ENCODE measurements at places on chromosomes 7 and 10.

- DNase-seq = no peak
Measured at GRCh38 chr10:97371696-97372095, 29.4 kb downstream of the RRP12 start.

GRCh38 chr7:151843181-151843580 is 33.7 kb downstream of the PRKAG2 start:
- peak; percentile 15 for DNase-seq

DNA sequence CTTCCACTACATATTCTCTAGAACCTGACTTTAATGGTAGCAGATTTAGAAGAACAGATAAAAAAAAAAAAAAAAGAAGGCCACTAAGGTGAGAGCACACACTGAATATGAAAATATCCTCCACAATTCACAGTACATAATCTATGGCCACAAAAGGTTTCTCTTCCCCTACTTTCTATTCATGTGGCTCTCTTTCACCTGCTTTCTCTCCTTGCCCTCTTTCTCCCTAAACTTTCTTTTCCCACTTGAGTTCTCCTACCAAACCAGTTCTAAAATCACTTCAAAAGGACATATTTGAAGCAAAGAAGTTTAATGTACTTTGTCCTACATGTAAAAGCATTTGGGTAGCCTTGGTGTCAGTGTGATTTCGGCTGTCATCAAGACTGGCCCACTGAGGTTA is 18.5 kb upstream of the DLX6 start:
- no peak for DNase-seq

- no peak for DNase-seq
Measured at GRCh38 chr10:7634142-7634894, 32.4 kb downstream of the ITIH5 start.

DNA sequence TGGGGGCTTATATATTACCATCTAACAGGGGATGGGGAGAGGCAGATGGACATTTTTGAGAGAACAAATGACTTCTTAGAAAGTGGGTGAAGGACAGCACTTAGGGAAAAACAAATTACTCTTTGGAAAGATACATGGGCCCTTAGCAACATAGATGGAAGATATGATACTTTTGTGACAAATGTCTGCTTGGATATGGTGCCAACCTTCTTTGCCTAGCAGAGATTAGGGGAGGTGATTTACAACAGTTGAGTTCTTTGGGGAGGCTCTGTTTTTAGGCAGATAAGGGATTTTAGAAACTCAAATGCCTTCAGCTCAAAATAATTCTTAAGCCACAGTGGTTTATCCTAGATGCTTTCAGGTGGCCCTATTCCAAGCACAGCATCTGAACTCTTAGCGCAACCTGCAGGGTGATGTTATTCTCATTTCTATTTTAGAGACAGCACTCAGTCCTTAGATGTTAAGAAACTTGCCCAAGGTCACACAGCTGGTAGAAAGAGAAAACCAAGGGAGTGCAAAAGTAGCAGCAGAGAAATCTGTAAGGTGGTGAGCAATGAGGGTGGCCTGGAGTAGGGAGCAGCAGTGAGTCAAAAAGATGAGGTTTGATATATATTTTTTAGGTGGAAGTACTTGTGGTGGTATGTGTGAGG is 75.1 kb upstream of the KMT2E start:
- DNase-seq = no peak

DNA sequence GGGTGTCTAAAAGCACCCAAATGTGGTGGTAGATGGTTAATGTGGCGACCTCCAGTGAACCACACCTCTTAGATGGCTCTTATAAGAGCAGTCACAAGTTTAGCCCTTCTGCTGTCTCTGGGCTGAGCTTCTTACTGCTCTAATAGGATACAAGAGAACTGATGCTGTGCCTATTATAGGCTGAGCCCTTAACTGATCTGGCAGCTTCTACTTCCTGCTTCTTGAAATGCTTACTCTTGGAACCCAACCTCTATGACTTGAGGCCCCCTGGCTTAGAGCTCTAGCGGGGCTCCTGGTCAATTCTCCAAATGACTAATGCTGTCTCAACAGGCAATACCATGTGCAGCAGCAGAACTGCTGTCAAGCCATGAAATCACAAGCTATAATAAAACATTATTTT is 35.0 kb upstream of the LSM8 start:
- no peak for DNase-seq

DNA sequence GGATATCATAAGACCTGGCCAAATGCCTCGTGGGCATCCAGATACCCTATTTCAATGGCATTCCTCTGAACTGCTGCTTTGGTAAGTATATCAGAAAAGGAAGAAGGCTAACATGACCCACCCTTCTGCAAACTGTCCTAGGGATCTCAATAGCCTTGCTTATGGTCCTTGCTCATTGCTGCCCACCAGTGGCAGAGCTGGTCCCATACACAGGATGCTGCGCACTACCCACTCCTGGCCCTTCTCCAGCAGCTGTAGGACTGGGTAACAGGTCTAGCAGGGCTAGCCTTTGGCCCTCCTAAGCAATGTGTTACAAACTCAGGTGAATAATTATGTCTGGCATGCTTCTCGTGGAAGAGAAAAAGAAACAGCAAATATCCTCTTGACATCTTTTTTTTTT is 72.5 kb downstream of the C10orf90 start:
- peak; percentile 58 for DNase-seq

- peak; percentile 11 for DNase-seq
Measured at GRCh38 chr7:867001-867405, 9.4 kb upstream of the GET4 start.

- peak; percentile 97 for DNase-seq
Measured at GRCh38 chr7:46369933-46370654, 449.0 kb upstream of the IGFBP3 start.

- DNase-seq = peak; percentile 83
Measured at GRCh38 chr10:29555746-29556481, 78.9 kb downstream of the SVIL start.

GRCh38 chr7:25726170-25726780 is 425.7 kb upstream of the NFE2L3 start:
- no peak for DNase-seq

DNA sequence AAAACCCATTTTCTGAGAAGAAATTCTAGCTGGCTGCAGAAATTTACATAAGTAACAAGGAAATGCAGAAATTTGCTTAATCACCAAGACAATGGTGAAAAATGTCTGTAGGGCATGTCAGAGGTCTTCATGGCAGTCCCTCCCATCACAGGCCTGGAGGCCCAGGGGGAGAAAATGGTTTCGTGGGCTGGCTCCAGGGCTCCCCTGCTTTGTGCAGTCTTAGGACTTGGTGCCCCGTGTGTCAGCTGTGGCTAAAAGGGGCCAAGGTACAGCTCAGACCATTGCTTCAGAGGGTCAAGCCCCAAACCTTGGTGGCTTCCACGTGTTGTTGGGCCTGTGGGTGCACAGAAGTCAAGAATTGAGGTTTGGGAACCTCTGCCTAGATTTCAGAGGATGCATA is 215.9 kb downstream of the GPR158 start:
- DNase-seq = no peak

DNA sequence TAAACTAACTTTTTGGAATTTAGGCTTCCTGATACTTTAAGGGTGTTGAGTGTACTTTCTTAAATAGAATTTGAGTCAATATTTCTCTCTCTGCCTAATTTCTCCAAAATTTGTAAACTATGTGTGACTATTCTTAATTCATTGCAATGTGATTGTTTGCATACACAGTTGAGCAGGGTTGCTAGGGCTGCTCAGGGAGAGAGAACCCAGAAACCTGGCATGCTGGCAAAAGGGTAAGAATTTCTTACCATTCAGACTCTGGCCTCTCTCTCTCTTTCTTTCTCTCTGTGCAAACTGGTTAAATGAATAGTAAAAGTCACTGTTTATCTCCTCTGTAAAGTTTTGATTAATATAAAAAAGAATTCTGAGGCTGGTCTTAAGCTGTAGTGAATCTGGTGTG is 51.0 kb upstream of the NAMPT start:
- DNase-seq = no peak

DNA sequence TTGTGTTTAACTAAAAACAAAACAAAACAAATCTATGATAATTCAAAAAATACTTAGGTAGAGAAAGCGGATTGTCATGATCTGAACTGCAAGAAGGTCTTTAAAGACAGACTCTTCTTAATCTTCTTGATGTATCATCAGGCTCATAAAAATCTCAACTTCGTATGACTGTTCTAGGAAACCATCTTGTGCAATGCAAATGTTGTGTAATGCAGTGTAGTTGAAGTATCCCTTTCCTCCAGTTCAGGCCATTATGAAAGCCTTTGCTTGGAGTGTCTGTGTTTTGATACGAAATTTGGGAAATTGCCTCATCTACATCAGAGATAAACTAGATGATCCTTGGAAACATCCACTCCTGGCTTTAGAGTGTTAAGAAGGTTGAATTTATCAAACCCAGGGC is 30.9 kb downstream of the CDK1 start:
- no peak for DNase-seq

- no peak for DNase-seq
Measured at GRCh38 chr7:25234336-25234735, 6.0 kb upstream of the NPVF start.

- no peak for DNase-seq
Measured at GRCh38 chr7:80137410-80137809, 2.8 kb downstream of the GNAI1 start.

- DNase-seq = no peak
Measured at GRCh38 chr7:85322252-85322651, 135.4 kb upstream of the SEMA3D start.

GRCh38 chr7:30147785-30148184 is 13.0 kb downstream of the MTURN start:
- DNase-seq = no peak

- no peak for DNase-seq
Measured at GRCh38 chr10:5574642-5575131, 49.9 kb downstream of the CALML3 start.

GRCh38 chr7:131097662-131098376 is 229.9 kb upstream of the MKLN1 start:
- DNase-seq = no peak

All from fibroblast of skin of scalp (primary cell).